ENCODE measurements at places on chromosomes 5 and 9.

GRCh38 chr5:112186401-112186990 lies 232.6 kb downstream of the EPB41L4A start:
- DNase-seq = no peak

DNA sequence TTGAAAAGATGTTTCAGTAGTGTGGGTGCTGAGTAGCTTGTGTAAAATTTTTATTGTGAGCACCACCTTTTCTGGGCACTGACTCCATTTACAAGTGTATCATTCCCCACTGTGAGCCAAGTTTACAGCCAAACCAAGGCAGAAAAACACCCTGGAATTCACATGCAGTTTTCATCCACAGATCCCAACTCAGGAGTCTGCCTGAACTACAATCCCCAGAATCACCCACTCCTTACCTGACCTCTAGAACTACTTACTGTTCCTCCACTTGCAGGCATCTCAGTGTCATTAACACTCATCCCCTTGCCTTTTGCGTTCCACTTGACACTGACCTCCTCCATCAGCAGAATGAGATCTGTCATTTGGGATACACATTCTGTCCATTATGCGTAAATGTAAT lies 2042.6 kb upstream of the CDH6 start:
- DNase-seq = no peak

DNA sequence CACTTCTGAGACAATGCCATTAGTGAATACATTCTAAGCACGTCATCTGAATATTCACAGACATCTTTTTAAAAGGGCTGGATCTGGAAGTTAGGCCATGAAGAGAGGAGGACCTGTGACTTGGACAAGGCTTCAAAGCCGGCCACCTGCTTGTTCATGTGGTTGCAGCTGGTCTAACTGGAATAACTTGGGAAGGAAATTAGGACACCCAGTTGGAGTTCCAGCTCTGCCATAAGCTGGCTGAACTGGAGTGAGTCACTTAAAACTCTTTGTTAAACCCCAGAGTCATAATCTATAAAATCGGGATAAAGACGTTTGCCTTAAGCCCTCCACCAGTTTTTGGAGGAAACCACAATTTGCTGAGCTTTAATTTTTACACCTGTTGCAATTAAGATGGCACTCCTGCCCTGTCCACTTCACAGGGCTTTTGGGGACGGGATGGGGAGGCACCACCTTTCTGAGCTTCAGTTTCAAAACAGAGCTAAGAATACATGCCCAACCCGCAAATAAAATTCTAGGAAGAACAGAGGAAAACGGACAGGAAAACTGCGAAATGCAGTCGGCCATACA lies 536 bp upstream of the STX17 start:
- DNase-seq = no peak

DNA sequence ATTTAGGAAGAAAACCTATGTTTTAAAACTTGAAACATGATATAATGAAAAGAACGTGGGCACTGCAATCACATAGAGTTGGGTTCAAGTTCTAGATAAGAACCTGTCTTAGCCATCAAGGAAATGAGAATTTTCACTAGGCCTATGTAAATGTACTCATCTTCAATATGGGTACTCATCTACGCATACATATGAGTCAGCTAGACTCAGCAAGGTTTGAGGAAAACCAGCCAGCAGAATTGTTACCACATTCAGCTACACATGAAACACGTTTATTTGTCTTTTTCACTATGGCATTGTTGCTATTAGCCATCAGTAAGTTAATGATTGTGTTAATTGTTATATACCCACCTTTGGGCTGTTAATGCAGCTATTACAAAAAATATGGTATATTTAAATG lies 146.3 kb downstream of the CHSY3 start:
- DNase-seq = no peak

DNA sequence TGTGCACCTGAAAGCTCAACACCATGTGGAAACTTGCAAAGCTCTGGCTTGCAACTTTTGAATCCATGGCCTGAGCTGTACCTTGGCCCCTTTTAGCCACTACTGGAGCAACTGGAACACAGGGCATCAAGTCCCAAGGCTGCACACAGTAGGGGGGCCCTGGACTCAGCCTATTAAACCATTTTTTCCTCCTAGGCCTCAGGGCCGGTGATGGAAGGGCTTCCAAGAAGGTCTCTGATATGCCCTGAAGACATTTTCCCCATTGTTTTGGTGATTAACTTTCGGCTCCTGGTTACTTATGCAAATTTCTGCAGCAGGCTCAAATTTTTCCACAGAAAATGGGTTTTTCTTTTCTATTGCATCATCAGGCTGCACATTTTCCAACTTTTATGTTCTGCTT lies 22.7 kb upstream of the PRLR start:
- no peak for DNase-seq

DNA sequence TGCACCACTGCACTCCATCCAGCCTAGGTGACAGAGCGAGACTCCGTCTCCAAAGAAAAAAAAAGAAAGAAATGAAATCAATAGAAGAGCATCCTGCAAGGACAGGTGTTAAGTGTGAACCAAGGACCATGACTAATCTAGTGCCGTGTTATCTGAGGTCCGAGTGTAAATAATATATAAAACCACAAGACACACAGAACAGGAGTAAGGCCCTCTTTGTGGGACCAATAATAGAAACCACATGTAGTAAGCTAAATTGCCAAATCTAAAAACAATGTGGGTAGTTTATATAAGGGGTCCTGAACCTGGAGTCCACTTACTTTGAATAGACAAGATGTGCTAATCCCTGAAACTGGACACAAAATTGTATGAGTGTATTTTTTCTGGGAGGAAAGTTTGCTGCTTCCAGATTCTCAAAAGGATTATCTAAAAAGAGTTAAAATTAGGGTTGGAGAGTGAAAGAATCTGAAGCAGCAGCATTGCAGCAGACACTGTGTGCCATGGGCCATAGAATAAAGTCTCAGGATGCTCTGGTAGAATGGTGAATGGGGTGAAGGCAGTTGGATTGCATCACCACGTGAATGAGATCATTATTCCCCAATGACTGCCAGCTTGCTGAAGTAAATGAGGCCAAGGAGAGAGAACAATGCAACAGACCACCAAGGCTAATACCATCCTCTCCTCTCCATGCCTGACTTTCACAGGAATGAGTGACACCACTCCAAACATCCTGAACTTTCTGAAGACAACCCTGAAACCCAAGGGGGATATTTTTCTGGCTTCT lies 222.7 kb downstream of the DCP2 start:
- DNase-seq = no peak

GRCh38 chr5:143471041-143471509 lies 67.6 kb upstream of the NR3C1 start:
- no peak for DNase-seq

DNA sequence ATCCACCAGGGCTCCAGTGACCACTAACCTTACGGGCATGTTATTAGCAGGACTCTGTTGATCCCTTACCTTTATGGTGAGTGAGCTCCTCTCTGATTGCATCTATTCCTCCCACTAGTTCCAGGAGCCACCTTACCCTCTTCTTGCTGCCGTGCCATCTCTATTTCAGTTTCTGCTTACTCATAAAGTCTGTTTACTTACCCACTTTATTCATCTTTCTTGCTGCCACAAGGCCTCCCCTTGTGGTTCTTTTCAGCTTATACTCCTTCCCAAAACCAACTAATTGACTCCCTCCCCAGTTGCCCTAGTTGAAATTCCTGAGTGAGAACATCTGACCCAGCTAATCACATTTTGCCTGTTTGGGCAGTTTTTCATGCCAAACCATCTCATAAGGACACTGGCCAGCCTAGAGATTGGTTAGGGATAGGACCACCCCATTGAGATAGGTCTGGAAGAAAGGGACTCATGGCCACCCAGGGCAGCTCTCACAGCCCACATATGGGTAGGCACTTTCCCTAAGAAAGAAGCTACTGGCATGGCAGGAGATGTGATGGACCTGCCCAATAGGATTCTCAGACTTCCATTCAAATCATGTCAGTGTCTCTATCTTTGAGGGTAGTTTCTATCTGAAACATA lies 412.7 kb downstream of the EFNA5 start:
- no peak for DNase-seq

DNA sequence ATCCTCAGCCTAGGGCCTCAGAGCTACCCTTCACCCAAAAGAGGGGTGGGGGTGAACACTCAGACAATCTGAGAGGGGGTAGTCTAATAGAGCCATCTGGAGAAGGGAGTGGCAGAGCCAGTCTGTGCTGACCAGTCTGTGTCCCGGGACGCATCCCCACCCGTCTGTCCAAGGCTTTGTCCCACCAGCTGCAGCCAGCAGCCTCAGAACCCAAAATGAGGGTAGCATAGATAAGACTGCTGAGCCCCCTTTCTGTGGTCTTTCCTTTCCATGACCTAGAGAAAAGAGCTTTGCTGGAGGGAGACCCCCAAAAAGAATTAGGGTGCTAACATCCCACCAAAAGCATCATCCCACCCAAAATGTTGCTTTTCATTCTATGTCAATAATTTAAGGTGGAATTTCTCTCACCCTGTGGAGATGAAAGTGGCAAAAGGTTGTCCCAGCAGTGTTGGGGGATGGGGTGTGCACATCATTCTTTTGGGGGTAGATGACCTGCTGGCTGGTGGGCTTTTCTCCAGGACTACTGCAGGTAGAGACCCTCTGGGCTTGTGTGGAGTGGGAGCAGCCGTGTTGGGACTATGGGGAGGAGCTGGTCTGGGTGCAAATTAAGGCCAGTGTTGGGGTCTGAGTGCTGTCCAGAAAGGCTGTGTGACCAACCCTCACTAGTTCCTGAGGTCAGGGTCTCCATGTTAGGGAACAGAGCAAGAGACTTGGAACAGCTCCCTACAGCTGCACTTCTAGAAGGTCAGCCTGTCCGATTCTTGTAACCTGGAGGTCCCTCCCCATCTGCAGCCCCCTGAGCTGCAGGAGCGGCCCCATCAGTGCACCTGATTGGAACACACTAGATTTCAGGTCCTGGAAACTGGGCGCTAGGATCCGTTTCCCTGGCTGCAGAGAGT lies 19.9 kb downstream of the URM1 start:
- no peak for DNase-seq

GRCh38 chr5:179467441-179467840 lies 82.9 kb upstream of the RUFY1 start:
- DNase-seq = no peak

GRCh38 chr9:98627296-98627695 lies 81.4 kb downstream of the GABBR2 start:
- DNase-seq = no peak

- no peak for DNase-seq
Observed at GRCh38 chr5:38940230-38940858, 94.5 kb downstream of the OSMR start.

DNA sequence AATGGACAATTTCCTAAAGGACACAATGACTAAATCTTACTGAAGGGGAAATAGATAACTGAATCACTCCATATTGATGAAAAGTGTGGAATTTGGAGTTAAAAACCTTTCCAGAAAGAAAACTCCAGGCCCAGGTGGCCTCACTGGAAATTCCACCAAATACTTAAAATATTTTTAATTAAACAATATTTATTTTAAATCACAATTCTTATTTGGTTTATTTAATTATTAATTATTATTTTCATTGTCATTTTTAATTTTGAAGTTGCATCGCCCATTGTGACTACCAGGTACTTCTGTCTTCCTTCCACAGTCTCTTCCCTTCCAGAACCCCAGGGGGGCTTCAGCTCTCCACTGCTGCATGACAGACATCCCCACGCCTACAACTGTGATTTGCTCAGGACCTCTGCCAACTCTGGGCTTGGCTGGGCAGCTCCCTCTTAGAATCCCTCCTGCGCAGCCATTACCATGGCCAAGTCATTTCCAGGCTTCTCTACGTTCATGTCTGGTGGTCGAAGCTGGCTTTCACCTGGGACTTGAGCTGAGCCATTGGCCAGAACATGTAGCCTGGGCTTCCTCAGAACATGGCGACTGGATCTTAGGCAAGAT lies 16.4 kb upstream of the GADD45G start:
- DNase-seq = no peak

DNA sequence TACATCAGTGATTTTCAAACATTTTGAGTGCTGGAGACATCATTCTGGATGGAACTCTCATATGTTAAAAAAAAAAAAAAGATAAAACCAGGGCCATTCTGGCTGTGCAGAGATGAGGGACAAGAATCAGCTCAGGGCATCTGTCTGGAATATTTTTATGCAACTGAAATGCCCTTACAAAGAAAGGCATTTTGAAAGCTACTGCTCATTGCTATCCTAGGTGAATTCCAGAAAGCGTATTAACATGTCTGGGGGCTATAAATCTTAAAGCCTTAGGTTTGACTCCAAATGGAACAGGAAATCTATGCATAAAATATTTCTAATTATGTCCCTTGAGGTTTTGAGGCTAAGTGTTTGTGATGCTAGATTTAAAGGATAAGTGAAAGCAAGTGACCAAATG lies 14.9 kb upstream of the PCSK1 start:
- no peak for DNase-seq

DNA sequence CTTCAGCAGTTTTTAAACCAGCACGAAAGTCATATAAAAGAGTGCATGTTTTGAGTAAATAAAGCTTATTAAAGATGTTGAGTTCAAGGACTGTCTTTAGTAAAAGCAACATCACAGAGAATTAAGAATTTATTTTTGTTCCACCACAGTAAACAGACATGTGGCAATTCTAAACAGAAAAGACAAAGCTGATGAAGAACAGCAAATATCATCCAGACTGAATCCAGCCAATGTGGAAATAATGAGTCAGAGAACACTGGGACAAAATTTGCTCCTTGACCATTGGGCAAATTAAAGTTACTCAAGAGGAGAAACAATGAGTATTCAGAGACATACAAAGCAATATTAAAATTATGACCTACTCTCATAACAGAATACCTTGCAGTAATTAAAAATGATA lies 28.8 kb downstream of the OR2K2 start:
- no peak for DNase-seq

DNA sequence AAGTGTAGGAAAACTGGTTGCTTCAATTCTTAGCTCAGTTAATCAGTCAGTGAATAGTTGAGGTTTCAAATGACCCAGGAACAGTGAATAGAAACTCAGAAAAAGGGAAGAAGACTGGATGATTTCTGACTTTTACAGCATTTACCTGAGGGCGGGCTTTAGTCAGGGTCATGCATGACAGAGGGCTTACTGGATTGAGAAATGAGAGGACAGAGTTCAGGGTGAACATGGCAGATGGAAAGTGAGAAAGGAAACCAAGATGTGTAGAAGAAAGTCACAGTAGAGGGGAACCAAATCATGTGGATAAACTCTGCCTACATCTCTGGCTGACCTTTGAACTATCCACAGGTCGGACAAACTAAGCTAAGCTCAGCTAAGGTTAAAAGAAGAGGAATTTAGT lies 596.0 kb downstream of the SEMA5A start:
- DNase-seq = no peak

DNA sequence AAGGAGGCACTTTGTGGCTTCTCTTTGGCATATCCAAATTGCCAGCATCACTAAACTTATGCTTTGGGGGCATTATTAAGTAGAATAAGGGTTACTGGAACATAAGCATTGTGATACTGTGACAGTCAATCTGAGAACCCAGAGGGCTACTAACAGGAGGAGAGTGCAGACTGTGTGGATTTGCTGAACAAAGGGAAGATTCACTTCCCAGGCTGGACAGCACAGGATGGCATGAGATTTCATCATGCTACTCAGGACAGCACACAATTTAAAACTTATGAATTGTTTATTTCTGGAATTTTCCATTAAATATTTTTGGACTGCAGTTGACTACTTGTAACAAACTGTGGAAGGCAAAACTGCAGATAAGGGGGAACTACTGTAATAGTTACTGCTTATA lies 212.5 kb downstream of the TMC1 start:
- no peak for DNase-seq

GRCh38 chr9:134136118-134136995 lies 475 bp downstream of the WDR5 start:
- no peak for DNase-seq

All from cortex of kidney (tissue), 1 donor.